ENCODE measurements at places on chromosomes 3 and 15.
A peak's percentile ranks its signal among the peaks of the same experiment; 100 is the strongest.

GRCh38 chr15:70912187-70912586, 19.6 kb downstream of the LRRC49 start:
- DNase-seq: no peak

GRCh38 chr15:78315686-78316282, 16.4 kb upstream of the SKIC8 start:
- no peak for DNase-seq

- DNase-seq: no peak
These were observed 8.3 kb upstream of the CSPG4 start for GRCh38 chr15:75720787-75721479.

DNA sequence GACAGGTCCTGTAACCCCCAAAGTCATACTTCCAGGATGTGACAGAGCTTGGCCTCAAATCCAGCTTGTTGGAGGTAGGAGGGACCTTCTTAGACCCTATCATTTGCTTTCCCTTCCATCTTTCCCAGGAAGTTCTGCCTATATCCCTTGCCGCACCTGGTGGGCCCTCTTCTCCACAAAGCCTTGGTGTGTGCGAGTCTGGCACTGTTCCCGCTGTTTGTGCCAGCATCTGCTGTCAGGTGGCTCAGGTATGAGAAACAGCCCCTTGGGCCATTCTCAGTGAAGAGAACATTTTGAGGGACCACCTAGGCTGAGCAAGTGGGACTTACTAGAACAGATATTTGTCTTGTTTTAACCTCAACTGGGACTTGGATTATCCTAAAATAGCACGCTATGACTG, 1.3 kb downstream of the IL17RE start:
- DNase-seq: no peak

GRCh38 chr3:69201658-69202057, 79.3 kb upstream of the LMOD3 start:
- no peak for DNase-seq

- DNase-seq: no peak
These were observed 190.2 kb downstream of the NR1D2 start for GRCh38 chr3:24135280-24135679.

- DNase-seq: peak; percentile 73
These were observed 42.9 kb downstream of the IGSF11 start for GRCh38 chr3:118991775-118992174.

DNA sequence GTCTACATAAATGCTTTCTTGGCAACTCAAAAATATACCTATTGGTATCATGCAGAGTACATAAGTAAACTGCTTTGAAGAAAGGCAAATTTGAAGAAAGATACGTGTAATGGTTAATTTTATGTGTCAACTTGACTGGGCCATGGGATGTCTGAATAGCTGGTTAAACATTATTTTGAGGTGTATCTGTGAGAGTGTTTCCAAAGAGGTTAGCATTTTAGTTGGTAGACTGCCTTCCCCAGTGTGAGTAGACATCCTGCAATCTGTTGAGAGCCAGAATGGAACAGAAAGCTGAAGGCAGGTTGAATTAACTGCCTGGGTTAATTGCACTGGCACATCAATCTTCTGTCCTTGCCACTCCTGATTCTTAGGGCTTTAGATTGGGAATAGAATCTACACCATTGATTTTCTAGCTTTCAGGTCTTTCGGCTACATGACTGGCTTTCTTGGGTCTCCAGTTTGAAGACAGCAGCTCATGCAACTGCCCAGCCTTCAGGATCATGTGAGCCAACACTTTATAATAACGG, 98.3 kb downstream of the CMSS1 start:
- DNase-seq: no peak

DNA sequence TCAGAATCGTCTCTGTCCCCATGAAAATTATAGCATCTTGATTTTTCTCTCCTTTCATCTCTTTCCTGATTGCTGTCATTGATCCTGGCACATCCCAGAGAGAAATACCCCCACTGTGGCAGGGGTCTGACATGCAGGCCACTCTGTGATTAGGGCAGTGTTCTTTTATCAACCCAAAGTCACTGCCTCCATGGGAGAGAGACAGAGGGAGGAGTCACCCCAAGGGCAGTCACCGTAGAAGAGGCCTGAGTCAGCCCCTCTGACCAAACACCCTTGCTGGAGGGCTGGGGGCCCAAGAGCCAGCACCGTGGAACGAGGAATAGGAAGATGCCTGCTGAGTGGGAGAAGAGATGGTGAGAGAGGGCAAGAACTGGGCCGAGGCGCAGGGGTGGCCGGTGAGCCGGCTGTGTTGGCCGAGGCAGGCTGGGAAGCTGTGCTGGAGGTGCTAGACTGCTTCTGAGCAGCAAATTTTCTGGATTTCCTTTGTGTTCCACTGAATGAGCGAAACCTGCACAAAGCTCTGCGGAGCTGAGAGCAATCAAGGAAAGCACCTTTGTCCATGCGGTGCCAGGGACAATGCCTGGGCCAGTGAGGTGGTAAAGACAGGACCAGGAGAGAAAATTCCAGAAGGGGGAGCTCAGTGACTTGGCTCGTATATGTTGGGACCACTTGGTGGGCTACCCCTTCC, 103.8 kb downstream of the ADCY5 start:
- peak; percentile 12 for DNase-seq

GRCh38 chr3:174973465-174973864, 114.3 kb downstream of the NAALADL2 start:
- DNase-seq: no peak

GRCh38 chr3:160757233-160758106, 1.4 kb downstream of the PPM1L start:
- peak; percentile 13 for DNase-seq

- DNase-seq: no peak
These were observed 456.9 kb upstream of the UBE2E2 start for GRCh38 chr3:22746221-22746620.

- peak; percentile 60 for DNase-seq
These were observed 49.4 kb upstream of the AKAP13 start for GRCh38 chr15:85330901-85331588.

GRCh38 chr3:71916747-71917369, 131.9 kb upstream of the PROK2 start:
- no peak for DNase-seq

GRCh38 chr3:188026191-188026968, 127.6 kb upstream of the LPP start:
- no peak for DNase-seq

DNA sequence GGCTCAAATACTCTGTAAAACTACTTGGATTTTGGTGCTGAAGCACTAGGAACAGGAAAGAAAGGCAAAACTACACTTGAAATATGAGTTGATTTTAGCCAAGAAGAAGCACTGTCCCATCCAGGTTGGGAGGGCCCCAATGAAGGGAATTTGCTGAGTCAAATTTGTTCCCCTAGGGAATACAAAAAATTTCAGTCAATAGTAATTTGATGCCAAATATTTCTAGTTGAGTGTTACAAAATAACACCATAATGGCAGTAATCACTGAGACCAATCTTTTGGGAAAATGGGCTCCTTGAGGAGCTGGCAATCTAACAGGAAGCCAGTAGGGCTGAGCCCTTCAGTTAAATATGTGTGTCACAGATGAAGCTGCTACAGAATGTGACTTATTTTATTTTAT, 896.9 kb downstream of the DIPK2A start:
- DNase-seq: no peak

DNA sequence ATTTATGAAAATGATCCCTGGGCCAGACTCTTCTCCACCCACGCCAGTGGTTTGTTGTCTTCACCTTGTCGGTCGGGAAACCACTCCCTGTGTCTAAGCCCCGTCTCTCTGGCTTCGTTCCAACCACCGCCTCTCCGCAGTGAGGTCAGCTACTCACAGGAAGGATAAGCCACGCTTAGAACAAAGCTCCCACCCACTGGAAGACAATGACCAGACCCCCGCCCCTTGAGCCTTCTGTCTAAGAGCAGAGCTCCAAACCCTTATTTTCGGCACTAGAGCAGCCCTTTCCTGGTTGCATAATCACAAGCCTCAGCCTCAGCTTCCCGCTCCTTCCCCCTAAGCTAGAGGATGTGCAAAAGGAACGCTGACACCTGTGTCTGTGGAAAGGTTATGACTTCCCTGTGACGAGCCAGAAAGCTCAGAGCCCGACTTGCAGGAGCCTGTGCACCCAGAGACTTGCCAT, 114.9 kb upstream of the MEF2A start:
- peak; percentile 64 for DNase-seq

GRCh38 chr15:52784799-52785671, 5.1 kb downstream of the ONECUT1 start:
- DNase-seq: no peak

- no peak for DNase-seq
These were observed 118.2 kb downstream of the ADAM10 start for GRCh38 chr15:58631319-58631718.

GRCh38 chr3:123337948-123338619, 110.8 kb downstream of the ADCY5 start:
- no peak for DNase-seq

GRCh38 chr3:78741066-78741645, 1026.6 kb downstream of the ROBO1 start:
- DNase-seq: no peak

- DNase-seq: no peak
These were observed 141.5 kb downstream of the PLOD2 start for GRCh38 chr3:146019508-146019907.

DNA sequence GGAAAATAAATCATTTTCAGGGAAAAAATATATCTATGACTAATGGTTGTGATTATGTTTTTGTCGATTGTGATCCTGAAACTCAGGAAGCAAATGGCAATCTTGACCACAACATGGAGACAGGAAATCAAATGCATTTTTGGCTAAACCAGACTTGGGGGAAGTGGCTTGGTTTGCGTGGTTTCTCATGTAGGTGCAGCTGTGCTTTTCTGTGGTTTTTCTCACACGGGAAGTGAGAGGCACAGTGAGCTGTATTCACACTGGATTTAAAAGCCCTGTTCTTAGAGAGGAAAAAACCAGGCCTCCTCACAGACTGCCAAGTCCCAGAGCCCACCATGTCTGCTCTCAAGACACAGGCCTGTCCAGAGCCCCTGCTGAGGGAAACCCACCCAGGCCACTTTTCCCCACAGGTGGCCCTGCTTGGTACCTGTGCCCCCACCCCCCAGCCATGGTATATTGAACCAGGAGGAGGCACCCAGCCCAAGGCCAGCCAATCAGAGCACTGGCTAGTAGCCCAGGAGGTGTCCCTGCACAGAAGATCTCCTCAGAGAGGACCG, 46.1 kb downstream of the BTD start:
- no peak for DNase-seq

GRCh38 chr3:13584427-13584891, 35.5 kb downstream of the FBLN2 start:
- DNase-seq: no peak

- DNase-seq: no peak
These were observed 405.9 kb downstream of the ROBO1 start for GRCh38 chr3:79361748-79362378.

DNA sequence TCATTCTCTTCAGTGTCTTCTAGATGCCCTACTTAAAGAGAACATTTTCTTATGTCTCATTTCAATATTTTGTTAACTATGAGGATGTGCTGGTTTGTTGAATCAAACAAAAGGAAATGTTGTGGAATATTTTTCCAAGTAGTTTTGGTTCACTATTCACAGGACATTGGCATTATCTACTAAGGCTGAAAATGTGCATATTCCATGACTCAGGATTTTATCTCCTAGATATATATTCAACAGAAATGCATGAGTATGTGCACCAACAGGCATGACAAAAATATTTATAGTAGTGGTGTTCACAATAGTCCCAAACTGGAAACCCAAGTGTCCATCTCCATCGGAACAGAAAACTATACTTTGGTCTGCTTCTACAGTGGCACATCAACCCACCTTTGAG, 16.7 kb upstream of the NR1I2 start:
- no peak for DNase-seq

- peak; percentile 81 for DNase-seq
These were observed 716 bp downstream of the PTPN23 start for GRCh38 chr3:47381317-47382157.

- DNase-seq: no peak
These were observed 37.2 kb upstream of the PRR20G start for GRCh38 chr3:127324913-127325628.

- DNase-seq: no peak
These were observed 1.9 kb upstream of the LOXL1 start for GRCh38 chr15:73924171-73924921.

- peak; percentile 75 for DNase-seq
These were observed 8.2 kb upstream of the GRIP2 start for GRCh38 chr3:14548321-14548729.

GRCh38 chr3:46612324-46612723, at the start of gene FAM240A:
Gene FAM240A (plus strand): TSS chr3:46612525. CDS start chr3:46612684, 159 bp downstream.
- DNase-seq: no peak

GRCh38 chr3:190680691-190681090, 166.8 kb downstream of the IL1RAP start:
- no peak for DNase-seq

- DNase-seq: no peak
These were observed 136.3 kb upstream of the PRR20G start for GRCh38 chr3:127423856-127424765.

DNA sequence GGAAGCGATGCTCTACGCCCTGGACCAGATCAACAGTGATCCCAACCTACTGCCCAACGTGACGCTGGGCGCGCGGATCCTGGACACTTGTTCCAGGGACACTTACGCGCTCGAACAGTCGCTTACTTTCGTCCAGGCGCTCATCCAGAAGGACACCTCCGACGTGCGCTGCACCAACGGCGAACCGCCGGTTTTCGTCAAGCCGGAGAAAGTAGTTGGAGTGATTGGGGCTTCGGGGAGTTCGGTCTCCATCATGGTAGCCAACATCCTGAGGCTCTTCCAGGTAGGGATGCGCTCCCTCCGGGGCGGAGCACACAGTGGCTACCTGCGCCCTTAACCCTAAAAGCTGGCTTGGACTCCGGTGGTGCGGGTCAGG, 698 bp downstream of the GRM7 start:
- no peak for DNase-seq

DNA sequence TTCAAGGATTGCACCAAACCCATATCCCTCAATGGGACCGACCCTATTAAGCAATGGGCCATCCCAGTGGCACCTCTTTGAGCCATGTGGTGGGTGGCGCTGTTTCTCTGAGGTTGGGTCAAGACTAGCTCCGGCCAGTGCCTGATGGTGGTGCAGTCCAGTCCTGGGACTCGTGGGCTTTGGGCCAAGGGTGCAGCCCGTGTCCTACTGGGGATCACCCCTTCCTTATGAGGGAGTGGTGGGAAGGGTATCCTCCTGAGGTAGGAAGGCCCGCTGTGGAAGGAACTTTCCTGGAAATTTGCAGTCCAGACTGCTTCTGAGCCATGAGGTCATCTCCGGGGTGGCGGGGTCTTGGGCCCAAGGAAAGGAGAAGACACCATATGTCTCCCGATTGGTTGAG, 231.6 kb downstream of the SNRPN start:
- no peak for DNase-seq

DNA sequence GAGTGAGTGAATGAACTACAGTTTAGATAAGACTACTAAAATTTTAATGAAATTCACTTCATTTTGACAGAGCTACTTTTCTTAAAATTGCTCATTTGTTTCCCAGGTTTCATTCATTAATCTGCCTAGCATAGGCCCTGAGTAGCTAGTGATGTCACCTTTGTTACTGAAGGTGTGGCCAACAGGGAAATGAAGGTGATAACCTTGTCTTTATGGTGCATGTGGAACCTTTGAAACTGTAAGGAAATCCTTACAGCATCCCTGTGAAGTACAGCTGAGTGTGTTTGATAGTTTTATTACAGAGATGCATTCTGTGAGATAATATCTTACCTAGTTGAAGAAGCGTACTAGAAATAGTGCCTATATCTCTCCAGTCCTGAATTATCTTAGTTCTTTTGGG, 112.9 kb downstream of the AKAP13 start:
- DNase-seq: no peak
